NCI-H526 treated with DMSO at 0.1 percent for 48 hours (cell line): ENCODE measurements at places on chromosomes 1 and 21.
A peak's percentile ranks its signal among the peaks of the same experiment; 100 is the strongest.

DNA sequence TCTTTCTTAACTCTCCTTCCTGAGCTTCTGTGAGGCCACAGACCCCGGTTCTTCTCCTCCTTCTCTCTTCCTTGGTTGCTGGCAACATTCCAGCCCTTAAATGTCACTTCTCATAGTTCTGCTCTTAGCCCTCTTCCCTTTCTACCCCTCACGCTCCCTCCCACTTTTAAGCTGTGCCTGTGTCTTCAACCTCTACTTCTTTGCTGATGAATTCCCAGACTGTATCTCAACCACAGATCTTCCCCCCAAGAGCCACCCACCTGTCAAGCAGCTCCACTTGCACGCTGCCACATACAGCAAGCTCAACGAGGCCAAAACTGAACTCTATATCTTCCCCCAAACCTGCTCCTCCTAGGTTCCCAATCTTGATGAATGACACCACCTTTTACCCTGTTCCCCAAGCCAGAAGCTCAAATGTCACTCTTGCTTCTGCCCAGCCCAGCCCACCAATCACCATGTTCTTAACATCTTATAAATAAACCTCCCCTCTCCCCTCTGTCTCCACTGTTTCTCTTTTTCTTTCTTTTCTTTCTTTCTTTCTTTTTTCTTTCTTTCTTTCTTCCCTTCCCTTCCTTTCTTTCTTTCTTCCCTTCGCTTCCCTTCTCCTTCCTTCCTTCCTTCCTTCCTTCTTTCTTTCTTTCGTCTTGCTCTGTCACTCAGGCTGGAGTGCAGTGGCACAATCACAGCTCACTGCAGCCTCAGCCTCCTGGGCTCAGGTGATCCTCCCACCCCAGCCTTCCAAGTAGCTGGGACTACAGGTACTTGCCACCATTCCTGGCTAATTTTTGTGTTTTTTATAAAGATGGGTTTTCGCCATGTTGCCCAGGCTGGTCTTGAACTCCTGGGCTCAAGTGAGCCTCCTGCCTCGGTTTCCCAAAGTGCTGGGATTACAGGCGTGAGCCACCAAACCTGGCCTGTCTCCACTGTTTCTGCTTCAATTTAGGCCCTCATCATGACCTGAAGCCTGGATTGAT lies 19.8 kb upstream of the PTP4A2 start:
- DNase-seq = no peak

DNA sequence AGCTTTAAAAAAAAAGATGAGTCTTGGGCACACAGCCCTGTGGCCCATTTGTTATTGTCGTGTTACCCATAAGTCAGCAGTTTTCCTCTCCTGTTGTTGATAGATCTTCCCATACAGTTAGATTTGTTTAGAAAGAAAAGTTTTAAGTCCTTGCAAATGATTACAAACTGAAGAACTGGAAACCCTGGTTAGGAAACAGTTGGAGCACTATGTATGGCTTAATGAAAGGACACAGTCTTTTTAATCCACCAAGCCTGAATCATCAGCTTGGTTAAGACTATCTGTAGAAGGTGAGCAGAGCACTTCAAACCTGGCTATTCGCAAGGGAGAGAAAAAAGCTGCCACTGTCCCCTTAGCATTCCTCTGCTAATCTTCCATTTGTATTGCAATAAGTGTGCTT lies 241.0 kb downstream of the DISC1 start:
- DNase-seq = no peak

DNA sequence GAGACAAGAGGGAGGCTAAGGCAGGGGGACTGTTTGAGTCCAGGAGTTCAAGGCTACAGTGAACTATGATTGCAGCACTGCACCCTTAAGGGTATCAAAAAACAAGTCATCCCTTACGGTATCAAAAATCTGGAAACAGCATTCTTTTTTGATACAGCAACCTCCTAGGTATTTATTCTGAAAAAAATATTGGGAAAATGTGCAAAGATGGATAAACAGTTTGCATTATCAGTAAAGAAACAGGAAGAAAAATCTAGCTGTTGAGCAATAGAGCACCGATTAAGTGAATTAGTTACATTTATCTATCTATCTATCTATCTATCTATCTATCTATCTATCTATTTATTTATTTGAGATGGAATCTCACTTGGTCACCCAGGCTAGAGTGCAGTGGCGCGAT lies 56.7 kb upstream of the SCAF4 start:
- no peak for DNase-seq

GRCh38 chr1:87331365-87332241 lies 2.9 kb downstream of the LMO4 start:
- DNase-seq = peak; percentile 78

GRCh38 chr1:185317886-185318310 lies 855 bp upstream of the IVNS1ABP start:
- DNase-seq = peak; percentile 94

GRCh38 chr1:219897914-219898313 lies 30.4 kb downstream of the SLC30A10 start:
- no peak for DNase-seq

GRCh38 chr1:231958448-231958847 lies 331.9 kb downstream of the DISC1 start:
- DNase-seq = no peak

DNA sequence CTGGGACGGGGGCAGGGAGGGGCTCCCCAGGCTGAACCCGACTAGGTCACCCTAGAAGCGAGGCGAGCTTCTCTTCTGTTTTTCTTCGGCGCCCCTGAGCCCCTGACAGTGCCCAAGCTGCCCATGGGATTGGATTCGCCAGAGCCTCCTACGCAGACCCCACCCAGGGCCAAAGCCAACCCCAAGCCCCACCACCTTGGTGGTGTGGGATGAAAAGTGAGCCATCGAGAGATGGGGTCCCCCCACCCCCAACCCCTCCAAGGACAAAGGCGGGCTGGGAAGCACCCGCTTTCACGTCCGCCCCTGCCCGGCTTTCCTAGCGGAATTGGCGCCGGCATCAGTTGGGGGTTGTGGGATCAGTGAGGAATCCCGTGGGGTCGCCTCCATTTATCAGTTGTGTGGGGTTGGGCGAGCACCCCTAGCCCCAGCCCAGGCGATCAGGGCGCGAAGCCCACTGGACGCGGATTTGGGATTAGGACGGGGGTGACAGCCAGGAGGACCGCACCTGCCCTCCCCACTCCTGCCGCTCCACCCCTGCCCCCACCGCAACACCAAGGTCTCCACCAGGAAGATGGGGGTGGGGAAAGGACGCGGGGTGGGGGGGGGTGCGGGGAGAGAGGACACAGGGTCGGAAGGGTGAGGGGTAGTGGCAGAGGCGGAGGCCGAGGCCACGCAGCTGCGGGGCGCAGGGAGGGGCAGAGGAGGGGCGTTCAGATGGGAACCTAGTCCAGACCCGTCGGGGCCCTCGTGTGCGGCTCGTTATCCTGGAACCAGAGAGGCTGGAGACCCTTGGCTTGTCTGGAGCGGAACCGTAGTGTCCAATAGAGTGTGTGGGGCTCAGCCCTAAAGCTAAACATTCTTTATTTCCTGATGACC lies 4.4 kb downstream of the TSPEAR start:
- no peak for DNase-seq

DNA sequence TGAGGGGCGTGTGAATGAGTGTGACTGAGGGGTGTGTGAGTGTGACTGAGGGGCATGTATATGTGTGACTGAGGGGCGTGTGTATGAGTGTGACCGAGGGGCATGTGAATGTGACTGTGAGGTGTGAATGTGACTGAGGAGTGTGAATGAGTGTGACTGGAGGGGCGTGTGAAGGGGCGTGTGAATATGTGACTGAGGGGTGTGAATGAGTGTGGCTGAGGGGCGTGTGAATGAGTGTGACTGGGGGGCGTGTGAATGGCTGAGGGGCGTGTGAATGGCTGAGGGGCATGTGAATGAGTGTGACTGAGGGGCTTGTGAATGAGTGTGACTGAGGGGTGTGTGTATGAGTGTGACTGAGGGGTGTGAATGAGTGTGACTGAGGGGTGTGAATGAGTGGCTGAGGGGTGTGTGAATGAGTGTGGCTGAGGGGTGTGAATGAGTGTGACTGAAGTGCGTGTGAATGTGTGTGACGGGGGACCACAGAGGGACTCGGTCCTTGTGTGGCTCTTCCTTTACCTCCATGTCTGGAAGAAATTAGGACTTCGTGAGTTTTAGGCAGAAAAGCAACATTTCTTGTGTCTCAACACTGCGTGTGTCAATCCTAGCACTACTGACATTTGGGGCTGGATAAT lies 105.8 kb downstream of the GLIS1 start:
- no peak for DNase-seq

- no peak for DNase-seq
These were observed 131.6 kb downstream of the RRAGC start for GRCh38 chr1:38727684-38728584.

- DNase-seq = no peak
These were observed 125.0 kb upstream of the JUN start for GRCh38 chr1:58908561-58909560.
